Activated T-cell treated with anti-CD3 and anti-CD28 coated beads for 1 hour (primary cell): ENCODE measurements at places on chromosomes 16 and 17.

DNA sequence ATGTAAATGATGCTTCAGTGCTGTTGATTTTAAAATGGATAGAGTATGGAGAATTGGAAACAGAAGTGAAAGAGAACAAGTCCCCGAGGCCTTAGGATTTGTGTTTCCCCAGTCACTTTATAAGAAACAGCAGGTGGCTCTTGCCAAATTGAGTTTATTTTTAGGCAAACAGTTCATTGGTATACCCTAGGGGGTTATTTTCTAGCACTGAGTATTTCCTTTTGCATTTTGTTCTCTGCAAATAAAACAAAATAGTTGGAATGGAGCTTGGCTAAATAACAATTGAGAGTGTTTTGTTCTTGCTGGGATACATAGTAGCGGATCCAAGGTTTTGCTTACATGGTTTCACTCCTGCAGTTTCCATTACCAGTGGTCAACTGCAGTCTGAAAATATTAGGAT is 591.1 kb upstream of the C16orf82 start:
- DNase-seq, result no peak

- no peak for DNase-seq
These were observed 3.2 kb upstream of the NPB start for GRCh38 chr17:81898885-81899284.

GRCh38 chr17:69358688-69359596 is 32.0 kb upstream of the ABCA5 start:
- DNase-seq, result no peak

GRCh38 chr16:85088570-85089199 is 23.6 kb downstream of the CIBAR2 start:
- DNase-seq, result no peak

DNA sequence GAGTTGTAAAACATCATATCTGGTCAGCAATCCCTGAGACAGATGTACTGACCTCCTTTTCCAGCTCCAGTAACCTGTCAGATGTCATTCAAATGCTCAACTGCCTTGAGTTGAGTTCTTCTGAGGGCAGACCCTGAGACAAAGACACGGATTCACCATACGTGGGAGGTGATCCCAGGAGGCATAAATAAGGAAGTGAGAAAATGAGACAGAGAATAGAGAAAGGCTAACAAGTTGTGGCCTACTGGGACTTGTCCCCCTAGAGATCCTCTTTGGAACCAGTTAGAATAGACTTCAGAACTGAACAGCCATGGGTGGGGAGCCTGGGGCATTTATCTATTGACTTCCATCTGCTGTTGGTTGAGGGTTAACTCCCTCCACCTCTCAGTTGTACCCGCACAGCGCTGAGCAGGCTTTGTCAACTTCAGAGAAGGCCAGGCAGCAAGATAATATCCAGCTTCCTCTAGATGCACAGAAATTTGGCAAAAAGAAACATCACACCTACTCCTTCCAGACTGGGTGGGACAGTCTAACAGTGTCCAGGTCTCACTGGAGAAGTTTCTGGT is 123.0 kb upstream of the DYNLRB2 start:
- DNase-seq, result no peak

DNA sequence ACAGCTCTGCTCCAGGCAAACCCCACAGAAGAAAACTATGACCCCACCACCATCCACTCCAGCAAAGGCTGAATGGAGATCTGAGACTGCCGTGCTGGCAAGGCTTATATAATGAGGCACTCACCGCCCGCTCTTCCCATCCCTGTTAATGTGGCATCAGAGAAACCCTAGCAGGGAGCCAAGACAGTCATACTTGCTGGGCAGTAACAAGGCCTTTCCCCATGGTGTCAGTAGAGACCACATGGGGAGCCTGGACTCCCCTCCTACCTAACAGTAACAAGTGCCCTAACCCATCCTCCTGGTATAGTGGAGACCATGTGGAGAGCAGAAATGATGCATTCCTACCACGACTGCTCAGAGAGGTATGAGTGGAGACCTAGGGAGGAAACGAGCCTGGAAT is 235.2 kb downstream of the C16orf78 start:
- DNase-seq, result no peak

DNA sequence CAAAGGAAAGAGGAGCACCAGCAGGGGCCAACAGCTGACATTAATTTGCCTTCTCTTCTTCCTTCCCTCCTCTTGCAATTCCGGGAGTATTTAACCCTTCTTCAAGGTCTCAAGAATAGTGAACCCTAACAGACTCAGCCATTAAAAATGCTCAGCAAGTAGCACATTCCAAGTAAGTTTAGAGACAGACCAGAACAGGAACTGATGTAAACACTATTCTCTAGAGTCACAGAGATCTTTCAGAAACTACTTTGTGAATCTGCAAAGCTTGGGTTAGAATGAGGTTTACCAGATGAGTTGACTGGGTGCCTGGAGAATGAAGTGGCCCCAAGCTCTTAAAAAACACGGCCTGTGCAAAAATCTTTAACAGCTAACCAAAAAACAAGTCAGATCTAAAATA is 50.9 kb downstream of the TEX2 start:
- no peak for DNase-seq

GRCh38 chr16:70691223-70692129 is 5.6 kb upstream of the MTSS2 start:
- no peak for DNase-seq

- no peak for DNase-seq
These were observed 279.9 kb upstream of the DYNLRB2 start for GRCh38 chr16:80260906-80261311.

DNA sequence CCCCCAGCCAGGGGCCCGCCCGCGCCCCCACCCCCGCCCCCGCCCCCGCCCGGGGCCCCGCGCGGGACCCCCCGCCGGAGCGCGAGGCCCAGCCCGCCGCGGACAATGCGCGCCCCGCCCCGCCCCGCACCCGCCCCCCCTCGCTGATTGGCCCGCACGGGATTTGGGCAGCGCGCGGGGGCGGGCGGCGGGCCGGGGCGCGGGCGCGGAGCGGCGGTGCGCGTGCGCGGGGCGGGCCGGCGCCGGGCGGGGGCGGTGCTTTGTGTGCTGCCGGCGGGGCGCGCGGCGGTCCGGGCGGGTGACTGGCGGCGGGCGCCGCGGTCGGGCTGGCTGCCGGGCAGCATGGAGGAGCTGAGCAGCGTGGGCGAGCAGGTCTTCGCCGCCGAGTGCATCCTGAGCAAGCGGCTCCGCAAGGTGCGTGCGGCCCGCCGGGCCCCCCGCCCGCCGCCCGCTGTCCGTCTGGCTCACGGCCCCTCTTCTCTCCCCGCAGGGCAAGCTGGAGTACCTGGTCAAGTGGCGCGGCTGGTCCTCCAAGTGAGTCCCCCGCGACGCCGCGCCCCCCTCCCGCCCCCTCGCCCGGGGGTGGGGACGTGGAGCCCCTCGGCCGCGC is at the start of gene CBX2:
Gene CBX2 (plus strand): TSS at position 255 of the 610 bp plus-strand sequence. CDS start 88 bp downstream, at position 343.
- peak; percentile 72 for DNase-seq

GRCh38 chr17:61208301-61209105 is 191.1 kb upstream of the TBX2 start:
- DNase-seq, result no peak

- DNase-seq, result no peak
These were observed 107.0 kb downstream of the ANKRD11 start for GRCh38 chr16:89383095-89384003.

GRCh38 chr16:81923296-81923695 is 88.0 kb downstream of the SDR42E1 start:
- DNase-seq, result no peak

DNA sequence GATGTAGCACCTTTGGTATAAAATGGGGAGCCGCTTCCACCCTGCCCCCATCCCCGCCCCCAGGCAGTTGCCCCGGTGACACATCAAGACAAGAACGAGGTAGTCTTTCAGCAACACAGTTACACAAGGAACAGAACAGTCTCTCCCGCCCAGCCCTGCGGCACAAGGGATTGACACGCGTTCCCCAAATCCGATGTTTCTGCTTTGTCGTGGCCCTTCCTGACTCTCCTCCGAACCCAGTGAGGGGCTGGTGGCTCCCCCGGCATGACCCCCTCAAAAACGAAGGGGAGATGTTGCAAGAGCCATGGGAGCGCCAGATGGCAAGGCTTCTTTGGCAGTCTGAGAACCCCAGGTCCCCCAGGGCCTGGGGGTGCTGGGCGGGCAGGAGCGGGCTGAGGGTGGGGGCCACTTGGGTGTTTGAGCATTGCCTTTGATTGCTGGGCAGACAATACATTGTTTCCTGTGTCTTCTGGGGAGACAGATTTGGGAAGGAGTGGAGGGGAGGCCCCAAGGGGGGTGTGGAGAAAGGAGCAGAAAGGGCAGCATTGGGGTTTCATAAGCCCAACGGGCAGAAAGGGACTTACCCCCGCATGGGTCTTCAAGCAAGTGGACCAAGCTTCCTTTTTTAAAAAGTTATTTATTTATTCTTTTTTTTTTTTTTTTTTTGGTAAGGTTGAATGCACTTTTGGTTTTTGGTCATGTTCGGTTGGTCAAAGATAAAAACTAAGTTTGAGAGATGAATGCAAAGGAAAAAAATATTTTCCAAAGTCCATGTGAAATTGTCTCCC is 16.6 kb downstream of the COL1A1 start:
- no peak for DNase-seq

DNA sequence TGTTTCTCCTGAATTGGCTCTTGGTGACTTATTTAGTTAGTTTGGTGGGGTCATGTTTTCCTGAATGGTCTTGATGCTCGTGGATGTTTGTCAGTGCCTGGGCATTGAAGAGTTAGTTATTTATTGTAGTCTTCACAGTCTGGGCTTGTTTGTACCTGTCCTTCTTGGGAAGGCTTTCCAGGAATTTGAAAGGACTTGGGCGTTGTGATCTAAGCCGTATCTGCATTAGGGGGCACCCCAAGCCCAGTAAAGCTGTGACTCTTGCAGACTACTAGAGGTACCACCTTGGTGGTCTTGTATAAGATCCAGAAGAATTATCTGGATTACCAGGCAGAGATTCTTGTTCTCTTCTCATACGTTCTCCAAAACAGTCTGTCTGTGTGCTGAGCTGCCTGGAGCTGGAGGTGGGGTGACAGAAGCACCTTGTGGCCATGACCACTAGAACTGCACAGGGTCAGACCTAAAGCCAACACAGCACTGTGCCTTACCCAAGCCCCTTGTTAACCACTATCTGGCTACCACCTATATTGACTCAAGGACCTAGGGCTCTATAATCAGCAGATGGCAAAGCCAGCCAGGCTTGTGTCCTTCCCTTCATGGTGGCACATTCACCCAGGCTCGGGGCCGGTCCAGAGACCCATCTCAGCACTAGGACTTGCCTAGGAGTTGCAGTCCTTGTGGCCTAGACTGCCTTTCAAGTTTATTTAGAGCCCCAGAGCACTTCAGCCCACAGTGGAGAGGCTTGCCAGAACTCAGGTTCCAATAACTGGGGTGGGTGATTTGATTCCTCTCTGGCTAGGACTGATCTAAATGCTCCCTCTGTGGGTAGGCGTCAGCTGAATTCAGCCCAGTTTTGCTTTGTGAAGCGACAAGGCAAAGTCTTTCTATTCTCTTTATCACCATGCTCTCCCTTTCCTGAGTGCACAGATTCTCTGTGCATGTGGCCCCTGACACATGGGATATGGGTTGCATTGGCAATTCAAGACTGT is 11.0 kb downstream of the RNF135 start:
- DNase-seq, result no peak

- peak; percentile 17 for DNase-seq
These were observed 950 bp downstream of the KLHDC4 start for GRCh38 chr16:87764600-87765472.

- DNase-seq, result no peak
These were observed 17.9 kb downstream of the SEC14L5 start for GRCh38 chr16:4976079-4976478.

- no peak for DNase-seq
These were observed 266.7 kb upstream of the CDH11 start for GRCh38 chr16:65388592-65388991.

DNA sequence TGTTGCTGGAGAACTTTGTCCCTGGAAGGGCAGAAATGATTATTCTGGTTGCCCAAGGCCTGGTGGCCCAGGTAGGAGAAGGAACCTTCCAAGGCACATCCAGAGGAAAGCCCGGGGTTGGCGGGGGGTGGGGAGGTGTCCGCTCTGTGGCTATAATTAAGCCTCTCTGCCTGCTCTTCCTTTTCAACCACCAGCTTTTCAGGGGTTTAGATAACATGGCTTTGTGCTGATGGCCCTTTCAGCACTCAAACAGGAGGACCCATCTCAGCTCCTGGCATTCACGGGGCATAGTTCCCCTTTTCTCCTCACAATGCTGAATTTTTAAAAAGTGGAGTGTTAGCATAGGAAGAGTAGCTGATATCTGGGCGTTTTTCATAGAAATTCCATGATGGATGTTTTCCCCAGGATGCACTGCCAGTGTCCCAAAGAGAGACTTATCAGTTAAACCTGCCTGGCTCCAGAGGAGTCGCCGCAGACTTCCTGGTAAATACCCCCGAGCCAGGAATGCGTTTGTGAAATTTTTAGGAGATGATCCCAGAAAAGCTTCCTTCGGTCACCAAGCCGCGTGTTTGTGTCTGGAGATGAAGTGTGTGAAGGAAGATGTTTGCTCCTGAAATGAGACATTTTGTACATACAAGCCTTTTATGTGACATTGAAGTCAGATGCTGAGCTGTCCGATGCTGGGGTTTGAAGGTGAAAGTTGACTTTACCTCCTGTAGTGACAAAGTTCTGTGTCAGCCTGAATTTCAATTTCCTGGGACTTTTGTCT is 188.5 kb downstream of the MSI2 start:
- DNase-seq, result no peak

GRCh38 chr16:8762254-8762653 is 35.2 kb downstream of the TMEM186 start:
- no peak for DNase-seq

DNA sequence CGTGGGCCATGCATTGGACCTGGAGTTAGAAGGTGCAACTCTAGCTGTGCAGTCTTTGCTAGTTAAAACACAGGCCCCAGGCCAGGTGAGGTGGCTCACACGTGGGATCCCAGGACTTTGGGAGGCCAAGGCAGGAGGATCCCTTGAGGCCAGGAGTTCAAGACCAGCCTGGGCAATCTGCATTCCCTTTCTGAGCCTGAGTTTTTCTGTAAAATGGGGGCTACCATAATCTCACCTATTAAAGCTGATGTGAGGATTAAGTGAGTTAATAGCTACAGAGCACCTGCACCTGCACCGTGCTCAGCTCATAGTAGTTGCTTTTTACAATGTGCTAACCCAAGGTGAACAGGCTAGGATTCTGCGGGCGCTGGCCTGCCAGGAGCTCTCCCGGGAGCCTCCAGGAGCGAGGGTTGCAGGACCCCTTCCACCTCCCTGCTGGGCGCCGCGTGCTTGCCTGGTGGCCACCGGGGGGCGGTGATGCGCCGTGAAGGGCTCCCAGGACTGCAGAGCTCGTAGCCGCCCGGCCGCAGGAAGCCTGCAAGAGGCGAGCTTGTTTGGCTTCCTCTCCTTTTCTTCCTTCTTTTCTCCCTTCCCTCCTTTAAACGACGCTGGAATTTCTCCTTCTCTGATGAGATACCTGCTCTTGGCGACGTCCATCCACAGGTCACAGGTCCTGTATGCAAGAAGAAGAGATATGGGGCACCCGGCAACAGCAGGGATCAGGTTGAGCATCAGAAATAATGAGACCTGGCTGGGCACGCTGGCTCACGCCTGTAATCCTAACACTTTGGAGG is 51.3 kb downstream of the ZFP90 start:
- peak; percentile 51 for DNase-seq

DNA sequence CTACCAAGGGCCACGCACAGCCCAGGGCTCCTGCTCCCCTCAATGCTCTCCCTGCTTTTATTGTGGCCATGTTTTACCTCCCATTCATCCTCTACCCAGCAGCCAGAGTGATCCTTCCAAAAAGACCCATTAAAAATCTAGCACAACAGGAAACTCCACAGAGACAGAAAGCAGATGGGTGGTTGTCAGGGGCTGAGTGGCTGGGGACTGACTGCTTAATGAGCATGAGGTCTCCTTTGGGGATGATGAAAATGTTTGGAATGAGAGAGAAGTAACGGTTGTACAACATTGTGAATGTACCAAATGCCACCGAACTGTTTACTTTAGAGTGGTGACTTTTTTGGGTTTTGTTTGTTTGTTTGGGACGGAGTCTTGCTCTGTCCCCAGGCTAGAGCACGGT is 107.4 kb downstream of the GAS7 start:
- DNase-seq, result no peak
